ENCODE measurements at places on chromosomes 2 and 18.

- no peak for DNase-seq
Observed at GRCh38 chr18:61753373-61753772, 139.4 kb downstream of the RNF152 start.

DNA sequence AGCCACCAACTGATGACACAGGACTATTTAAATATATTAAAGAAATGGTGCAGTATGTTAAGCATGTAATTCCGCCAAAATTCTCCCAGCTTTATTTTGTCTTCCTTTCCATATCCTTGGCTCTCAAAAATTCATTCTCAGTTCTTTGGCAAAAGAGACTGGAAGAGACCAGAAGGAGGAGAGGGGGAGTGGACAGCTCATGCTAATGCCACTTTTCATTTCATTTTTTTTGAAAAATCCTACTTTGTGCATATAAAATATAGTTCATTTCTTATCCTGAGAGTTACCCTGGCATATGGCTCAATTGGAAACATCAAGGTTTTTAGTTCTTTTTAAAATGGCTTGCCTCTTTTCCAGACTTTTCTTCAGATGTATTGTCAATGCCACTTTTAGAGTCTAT lies 128.5 kb upstream of the VRK2 start:
- no peak for DNase-seq

DNA sequence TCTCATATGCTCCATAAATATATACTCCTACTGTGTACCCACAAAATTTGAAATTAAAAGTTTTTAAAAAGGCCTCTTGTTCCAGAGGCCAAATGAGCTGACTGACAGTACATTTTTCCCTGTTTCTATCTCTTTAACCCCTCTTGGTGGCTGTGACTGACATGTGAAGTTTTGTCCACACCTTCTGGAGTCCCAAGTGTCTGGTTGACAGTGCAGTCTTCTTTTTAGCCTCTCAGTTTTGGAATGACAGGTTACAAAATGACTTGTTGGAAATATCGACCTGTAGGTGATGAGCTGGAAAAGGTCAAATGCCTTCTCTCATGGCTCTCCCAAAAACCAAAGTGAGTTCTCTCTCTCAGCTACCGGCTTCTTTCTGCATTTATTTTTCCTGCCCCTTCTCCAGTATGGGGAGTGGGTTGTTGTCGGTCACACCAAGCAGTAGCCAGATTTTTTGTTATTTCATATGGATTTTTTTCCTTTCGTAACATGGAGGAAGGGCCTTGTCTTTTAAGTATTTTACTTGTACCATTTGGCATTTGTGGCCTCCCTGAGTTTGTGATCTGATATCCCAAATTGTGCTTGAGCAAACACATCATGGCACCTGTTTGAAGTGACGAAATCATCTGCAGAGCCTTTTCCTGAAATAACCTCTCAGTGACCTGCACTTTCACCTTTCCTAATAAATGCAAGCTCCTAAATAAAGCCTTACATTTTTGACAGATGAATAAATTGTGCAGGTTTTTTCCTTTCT lies 143.9 kb downstream of the ESCO1 start:
- DNase-seq, result no peak

DNA sequence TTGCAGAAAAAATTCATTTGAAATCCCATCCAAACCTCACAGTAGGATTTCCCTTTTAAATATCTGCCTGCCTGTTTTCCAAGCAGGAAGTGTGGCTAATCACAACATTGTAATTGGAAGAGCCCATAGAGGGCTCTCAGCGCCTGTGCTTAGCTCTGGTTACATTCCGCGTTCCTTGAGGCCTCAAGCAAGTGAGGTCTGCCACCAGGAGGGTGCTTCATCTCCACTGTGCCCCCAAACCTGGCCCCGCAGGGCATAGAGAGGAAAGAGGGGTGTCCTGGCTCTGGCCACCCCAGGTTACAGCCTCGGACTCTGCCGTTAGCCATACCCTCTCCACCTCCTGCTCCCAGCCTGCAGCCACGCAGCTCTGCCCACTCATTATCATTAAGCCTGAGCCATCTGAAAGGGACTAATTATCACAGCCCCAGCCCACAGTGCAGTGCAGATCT lies 214.8 kb downstream of the SP3 start:
- no peak for DNase-seq

GRCh38 chr2:8462899-8463648 lies 218.8 kb upstream of the ID2 start:
- DNase-seq, result no peak

DNA sequence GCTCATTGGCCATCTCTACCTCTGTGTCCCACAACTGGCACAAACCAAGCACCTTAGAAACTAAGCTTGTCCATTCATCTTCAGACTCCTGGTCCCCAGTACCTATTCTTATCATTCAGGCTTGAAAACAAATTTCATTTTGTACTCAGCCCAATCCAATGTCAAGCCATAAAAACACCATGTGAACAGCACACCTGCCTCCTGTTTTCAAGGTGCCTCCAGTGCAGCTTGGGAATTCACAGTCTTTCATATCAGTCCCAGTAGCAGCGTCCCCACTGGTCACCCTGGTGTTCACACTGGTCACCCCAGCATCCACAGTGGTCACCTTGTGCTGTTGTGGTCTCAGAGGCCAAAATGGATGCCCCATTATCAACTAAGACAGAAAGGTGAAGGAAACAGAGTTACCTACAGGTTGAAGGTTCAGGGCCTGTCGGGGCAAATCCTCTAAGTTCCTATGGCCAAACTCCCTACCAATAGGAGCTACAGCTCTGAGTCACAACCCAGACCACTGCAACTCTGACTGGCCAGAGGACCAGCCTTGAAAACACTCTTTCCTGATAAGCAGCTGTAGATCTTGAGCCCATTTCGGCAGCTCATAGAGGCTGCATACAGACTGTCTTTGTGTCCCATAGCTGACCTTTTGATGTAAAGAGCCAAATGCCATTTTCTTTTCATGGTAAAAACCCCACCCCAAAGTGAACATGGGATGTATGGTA lies 259.5 kb upstream of the RAB12 start:
- no peak for DNase-seq

DNA sequence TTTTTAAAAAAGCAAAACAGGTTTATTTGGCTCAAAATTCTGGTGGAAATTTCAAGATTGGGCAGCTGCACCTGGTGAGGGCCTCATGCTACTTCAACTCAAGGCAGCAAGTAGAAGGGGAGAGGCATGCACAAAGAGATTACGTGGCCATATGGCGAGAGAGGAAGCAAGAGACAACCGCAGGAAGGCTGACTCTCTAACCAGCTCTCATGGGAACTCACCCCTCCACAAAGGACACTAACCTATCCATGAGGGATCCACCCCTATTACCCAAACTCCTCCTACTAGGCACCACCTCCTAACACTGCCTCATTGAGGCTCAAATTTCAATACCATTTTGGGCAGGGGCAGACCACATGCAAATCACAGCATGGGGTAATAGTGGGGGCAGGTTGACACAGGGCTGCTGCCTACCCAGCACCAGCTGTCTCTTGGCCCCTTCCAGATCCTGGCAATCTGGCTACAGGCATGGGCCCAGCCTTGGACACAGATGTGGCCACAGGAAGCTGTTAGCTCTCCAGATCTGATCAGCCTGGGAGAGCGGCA lies 2.0 kb upstream of the CAPN10 start:
- DNase-seq, result no peak

- DNase-seq, result no peak
Observed at GRCh38 chr18:9991011-9992000, 77.5 kb downstream of the VAPA start.

GRCh38 chr2:128280158-128280871 lies 38.4 kb downstream of the HS6ST1 start:
- DNase-seq, result no peak

DNA sequence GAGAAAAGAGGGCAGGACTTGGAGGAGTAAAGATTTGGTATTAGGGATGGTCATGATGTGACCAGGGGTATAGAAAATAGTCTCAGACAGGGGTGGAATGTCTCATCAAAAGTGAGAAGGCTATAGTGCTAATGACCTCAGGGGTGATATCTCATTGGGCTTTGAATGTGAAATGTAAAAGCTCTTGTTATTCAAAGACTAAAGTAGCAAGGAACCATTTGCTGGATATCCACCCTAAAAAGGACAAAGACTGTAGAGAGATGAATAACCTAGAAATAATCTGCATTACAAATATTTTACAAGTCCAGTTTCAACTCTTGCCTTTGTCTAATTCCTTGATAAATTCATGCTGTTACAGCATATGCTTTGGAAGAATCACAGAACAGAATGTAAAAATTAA lies 224.4 kb downstream of the ICOS start:
- no peak for DNase-seq

GRCh38 chr18:36160959-36161371 lies 26.3 kb upstream of the MOCOS start:
- no peak for DNase-seq

- DNase-seq, result no peak
Observed at GRCh38 chr2:107742460-107743027, 84.1 kb upstream of the RGPD4 start.

- DNase-seq, result no peak
Observed at GRCh38 chr2:7570247-7570646, 653.0 kb downstream of the RNF144A start.

- no peak for DNase-seq
Observed at GRCh38 chr2:19573784-19574183, 215.4 kb upstream of the OSR1 start.

DNA sequence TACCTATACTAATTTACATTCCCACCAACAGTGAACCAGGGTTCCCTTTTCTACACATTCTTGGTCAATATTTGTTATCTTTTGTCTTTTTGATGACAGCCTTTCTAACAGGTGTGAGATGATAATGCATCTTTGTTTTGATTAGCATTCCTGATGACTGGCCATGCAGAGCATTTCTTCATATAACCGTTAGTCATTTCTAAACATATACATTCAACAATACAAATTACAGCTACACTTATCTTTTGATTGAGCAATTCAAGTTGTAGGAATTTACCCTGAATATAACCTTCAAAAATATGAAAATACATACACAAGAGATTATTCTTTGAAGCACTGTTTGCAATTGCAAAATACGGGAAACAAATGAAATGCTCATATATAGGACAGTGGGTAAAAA lies 94.9 kb downstream of the TMEM131 start:
- DNase-seq, result no peak

GRCh38 chr2:173941567-173941966 lies 23.6 kb downstream of the SP3 start:
- no peak for DNase-seq

DNA sequence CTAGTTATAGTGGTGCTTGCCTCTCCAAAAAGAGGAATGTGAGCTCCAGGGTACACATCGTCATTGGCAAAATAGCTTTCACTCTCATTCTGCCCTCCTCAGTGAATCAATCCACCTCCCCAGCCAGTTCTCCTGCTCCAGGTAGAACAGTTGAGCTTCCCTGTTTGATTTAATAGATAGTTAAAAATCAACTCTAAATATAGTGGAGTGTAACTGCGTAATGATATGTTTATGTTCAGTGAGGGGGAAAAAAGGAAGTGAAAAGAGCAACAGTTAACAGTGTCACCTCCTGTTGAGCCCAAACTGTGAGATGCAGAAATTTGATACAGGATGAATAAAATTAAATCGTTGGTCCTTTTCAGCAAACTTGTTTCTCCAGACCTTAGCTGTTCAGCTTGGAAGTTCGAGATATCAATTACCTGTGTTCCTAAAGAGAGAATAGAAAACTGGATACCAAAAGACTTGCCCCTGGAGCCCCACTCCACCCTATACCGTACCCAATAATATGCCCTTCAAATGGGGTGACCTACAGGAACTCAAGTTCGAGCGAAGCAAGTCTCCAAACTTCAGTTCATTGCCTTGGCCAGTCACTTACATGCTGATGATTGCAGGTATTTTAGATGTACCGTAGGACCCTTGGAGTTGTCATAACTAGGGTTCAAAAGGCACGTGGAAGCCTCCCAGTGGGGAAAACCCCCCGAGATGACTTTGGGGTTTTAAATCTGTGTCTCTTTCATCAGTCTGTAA lies 708.4 kb downstream of the RNF144A start:
- no peak for DNase-seq

DNA sequence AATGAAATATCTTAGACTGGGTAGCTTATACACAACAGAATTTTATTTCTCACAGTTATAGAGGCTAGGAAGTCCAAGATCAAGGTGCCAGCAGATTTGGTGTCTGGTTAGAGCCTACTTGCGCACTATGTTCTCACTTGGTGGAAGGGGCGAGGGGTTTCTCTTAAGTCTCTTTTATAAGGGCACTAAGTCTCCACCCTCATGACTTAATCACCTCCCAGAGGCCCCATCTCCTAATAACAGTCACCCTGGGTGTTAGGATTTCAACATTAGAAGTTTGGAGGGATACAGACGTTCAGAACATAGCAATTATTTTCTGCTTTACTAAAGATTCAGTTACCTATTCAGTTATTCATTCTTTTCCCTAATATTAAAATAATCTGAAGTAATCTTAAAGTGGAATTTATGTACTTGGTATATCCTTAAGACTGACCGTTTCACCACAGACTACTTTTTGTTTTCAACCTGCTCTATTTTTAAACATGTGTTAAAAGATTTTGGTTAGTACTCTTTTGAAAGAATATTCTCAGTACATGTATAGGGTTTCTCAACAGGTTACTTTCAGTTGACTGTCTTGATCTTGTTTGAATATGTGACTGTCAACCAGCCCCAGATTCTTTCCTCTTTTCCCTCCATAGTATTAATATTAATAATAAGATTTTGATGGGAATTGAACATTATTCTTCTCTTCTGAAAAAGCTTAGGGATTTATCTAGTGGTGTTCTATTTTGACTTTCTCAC lies 130.0 kb downstream of the TAF4B start:
- no peak for DNase-seq

GRCh38 chr18:13823707-13824395 lies at the start of gene MC5R:
Gene MC5R, plus strand, starts transcription at chr18:13824149. Its CDS starts 1,617 bp downstream, at chr18:13825766.
- peak; percentile 46 for DNase-seq

GRCh38 chr2:149765636-149766035 lies 178.1 kb upstream of the MMADHC start:
- no peak for DNase-seq

- no peak for DNase-seq
Observed at GRCh38 chr2:108220191-108220590, 19.6 kb upstream of the SULT1C3 start.

DNA sequence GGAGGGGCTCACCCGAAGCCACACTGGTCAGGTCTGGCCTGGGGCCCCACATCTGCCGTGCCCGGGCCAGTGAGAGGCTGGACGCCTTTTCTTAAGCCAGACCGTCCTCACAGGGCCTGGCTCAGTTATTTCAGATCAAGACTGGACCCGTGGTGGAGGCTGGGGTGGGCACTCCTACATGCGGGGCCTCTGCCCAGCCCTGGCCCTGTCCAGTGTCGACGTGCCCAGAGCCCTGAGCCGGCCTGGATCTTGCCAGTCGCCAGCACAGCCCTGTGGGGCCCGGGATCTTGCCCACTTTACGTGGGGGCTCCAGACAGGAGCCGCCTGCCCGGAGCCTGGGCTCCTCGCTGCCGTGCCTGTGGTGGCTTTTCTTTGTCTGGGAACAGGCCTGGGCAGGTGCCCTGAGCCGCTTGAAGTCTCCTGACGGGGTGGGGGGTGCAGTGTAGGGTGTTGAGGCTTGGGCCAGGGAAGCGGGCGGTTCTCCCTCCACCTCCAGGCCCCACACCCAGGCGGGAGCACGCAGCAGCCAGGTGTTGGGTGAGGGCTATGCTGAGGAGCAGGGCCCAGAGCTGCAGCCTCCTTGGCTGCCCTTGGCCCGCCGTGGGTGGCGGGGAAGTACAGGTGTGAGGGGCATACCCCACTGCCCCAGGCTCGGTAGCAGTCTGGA lies 6.0 kb downstream of the GPC1 start:
- DNase-seq, result no peak

Data from hippocampal formation (tissue), 2 donors.